CD8-positive, alpha-beta memory T cell (primary cell): ENCODE measurements at places on chromosomes 5 and 9. TPM values are rescaled to one million over a fixed set of nuclear protein-coding genes. Genes with fewer than 3 reads are reported as not detected.

- no peak for DNase-seq
Measured at GRCh38 chr5:145540375-145540774, 294.8 kb downstream of the PRELID2 start.

DNA sequence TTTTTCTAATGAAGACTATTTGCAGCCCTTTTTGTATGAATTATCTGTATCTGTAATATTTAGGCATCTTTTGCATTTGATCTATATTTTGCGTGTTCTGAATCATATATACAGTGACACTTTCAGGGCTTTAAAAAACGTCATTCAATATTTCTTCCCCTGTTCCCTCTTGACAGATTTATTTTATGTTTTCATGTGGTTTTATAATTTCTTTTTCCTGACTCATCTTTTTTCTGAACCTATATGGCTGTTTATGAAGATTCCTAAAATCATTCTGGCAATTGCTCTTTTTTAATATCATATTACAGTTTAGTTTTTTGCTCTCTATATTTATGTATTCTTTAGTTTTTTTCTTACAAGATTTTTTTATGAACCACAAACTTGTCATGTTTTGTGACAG is 67.6 kb downstream of the SMARCA2 start:
- DNase-seq = no peak

DNA sequence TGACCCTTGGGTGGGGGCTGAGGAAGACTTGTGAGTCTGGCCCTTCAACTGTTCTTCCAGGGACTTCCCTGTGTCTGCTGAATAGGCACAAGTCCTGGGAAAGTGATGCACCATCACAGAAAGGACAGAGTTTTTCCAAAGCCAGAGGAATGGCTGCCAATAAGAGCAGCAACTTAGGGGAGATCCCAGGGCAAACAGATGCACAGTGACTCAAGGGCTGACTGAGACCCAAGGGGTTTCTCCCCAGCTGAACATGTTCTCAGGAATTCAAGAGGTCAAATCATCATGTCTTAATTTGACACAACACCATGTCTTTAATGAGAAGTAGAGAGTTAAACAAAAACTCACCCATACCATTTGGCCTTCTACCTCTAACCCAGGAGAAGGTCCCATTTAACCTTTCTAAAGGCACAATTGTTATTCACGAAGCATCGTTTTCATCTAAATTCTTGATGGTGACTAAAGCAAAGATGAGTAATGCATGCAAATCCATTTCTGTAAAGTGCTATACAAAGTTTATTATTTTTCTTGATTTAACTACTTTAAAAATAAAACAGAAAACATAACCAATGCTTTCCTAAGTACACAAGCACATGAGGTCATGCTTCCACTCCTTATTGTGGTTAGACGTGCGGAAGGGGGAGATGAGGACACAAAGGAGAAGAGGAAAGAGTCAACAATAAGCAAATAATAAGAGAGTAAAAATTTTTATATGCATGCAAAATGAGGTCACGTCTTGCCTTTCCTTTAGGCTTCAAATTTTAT is 324.1 kb downstream of the PLK2 start:
- no peak for DNase-seq

GRCh38 chr5:79703381-79703645 is 13.7 kb downstream of the CMYA5 start:
- DNase-seq = no peak

Gene TCOF1
- 120 TPM for total RNA-seq

DNA sequence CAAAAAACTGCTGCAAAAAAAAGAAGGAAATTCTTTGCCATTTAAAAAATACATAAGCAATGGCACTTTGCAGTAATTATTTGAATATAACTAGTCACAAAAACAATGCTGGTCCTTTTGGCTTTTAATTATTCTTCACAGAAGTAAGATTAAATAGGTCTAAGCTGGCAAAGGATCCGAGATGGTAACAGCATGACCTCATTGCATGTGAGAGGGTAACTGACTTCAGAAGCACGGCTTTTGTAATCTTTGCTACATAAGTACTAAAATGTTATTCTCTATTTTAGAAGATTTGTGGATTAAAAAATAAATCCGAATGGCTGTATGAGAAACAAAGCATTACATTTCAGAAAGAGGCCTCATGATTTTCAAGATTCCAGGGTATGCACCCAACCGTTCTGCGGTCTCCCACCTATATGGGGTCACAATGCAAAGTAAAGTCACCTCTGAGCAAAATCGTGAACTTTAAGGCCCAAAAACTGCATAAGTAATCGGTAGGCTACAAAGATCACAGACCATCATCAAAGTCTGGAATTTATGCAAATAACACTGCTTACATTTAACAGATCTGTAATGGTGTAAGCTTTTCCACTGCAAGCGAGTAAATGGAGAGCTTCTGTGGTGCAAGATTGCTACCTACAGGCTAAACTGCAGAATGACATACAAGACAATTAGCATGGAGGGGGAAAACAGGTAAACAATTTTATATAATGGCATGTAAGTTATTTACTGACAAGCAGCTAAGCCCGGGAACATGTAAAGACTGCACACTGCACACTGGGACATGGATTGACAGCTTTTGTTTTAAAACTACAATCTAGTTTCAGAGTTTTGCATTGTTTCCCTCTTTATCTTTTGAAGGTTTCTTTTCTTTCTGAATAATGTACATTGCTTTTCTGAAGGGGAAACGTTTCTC is 231.6 kb downstream of the SLF1 start:
- DNase-seq = no peak

Gene SPATA31E1
- total RNA-seq = not detected

DNA sequence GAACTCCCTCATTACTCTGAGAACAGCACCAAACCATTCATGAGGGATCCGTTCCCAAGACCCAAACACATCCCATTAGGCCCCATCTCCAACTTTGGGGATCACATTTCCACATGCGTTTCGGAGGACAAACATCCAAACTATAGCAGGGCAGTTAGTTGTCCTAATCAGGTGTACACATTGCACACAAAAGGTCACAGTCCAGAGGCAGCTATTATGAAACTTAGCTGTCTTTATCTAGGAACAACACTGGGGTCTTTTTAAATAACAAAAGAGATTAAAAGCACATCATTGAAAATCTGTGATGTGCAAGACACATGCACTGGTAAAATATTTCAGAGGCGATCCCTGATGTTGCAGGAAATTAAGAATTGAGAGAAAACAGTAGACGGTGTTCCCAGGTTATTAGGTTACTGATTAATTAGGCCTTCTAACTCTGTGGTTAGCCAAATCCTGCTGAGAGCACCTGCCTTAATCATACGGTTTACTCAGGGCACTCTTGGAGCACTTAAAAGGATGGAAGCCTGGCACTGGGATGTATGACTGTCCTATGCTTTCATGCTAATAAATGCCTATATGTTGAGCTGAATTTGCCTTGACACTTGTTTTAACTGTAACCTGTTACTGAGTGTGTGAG is 1574.5 kb upstream of the WWC1 start:
- DNase-seq = no peak

Gene PRR7
- 14.7 TPM for total RNA-seq
